Bone marrow (tissue), 2 donors: ENCODE measurements at places on chromosomes 11 and 22.

DNA sequence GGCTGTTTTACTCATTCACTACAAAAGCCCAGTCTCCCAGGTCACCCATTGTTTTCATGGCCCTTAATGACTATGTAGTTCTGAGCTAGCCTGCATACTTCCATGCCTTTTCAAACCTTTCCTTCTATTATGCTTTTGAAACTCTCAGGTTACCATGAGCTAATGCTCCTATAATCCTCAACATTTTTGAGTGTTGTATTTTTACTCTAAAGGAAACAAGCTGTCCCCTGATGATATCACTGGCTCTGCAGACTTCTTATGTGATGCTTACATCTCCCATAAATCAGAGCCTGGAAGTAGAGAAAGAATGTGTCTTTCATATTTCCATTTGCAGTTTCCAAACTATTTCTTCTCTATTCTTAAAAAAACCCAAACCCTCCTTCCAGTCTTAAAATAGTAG, 159.0 kb upstream of the RAG2 start:
- no peak for DNase-seq

- DNase-seq: peak; percentile 37
Measured at GRCh38 chr11:14499178-14499559, 442 bp downstream of the COPB1 start.

GRCh38 chr11:2092956-2093412, 46.2 kb downstream of the IGF2 start:
- DNase-seq: no peak

DNA sequence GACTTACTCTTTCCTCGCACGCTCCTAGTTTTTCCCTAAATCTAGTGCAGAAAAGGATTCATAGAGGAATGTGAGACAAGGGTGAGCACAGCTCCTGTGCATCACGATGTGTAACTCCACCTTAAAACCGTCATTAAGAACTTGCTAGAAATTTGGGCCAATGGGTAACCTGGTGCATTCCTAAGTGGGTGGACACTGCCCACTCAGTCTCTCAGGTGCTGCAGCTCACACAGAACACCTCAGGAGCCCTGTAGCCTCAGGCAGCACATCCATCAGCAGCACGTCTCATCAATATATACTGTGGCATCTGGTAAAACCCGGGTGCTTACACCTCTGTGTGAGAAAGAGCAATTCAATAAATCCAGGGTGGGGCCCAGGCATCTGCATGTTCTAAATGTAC, 12.4 kb downstream of the POU2AF3 start:
- no peak for DNase-seq

GRCh38 chr22:30857791-30858190, 110.8 kb downstream of the MORC2 start:
- no peak for DNase-seq

GRCh38 chr11:1784761-1785650, 21.3 kb upstream of the CTSD start:
- DNase-seq: no peak

DNA sequence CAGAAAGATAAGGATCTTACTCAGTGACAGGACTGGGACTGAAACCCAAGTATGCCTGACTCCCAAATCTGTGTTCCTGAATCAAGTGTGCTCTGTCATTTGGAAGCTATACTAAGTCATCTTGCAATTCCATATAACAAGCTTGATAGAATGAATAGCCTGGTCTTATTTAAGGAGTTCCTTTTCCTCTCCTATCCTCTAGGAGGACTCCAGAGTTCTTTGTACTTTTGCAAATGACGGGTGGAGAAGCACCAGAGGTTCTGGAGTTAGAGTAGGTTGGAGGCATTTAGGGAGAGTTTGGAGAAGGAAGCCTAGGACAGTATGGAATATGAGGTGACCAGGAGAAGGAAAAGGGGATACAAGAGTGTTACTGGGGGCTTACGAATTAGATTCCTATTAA, 92.9 kb upstream of the RCN1 start:
- DNase-seq: no peak

DNA sequence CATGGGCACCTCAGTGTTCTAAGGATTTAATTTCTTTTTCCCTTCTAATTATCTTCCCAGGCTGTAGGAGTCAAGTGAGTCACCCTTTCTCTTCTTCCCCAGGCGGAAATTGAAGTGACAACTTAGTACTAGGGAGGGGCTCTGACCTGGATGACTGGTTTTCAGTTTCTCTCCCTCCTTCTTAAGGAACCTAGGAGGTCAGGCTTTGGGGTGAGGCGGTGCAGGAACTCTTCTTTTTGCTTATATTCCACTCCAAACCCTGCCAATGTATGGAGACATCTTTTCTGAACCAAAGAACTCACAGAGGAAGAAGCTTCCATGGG, 12.6 kb downstream of the ZDHHC5 start:
- DNase-seq: no peak

DNA sequence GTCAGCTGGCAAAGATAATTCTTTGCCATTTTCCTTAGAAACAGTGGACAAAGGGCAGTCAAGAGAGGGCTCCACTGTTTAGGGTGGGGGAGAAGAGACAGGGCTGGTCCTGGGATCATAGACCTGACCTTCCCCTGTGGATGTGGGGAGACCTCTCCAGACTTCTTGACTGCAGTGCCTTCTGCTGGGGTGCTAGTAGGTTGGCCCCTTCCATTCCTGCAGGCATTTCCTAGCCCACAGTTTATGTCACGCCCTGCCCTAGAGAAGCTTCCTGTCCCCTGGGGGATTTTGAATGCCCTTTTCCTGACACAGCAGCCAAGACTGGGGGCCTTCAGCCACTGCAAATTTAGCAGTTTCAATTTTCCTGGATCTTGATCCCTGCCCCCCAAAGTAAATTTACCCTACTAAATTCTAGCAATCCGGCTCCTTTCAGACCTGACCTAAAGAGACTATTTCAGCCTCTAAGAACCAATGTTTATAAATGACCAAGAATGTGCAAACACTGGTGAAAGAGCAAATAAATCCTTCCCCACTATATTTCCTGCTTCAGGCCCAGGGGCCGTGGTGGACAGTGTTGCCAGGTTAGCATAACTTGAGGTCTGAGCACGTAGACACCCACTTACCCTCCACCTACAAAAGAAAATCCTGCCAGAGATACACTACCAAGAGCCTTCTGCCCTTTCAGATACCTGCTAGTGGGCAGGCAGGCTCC, 58.4 kb downstream of the PPFIBP2 start:
- no peak for DNase-seq

GRCh38 chr11:10305964-10306918, 1.4 kb downstream of the ADM start:
- DNase-seq: no peak

DNA sequence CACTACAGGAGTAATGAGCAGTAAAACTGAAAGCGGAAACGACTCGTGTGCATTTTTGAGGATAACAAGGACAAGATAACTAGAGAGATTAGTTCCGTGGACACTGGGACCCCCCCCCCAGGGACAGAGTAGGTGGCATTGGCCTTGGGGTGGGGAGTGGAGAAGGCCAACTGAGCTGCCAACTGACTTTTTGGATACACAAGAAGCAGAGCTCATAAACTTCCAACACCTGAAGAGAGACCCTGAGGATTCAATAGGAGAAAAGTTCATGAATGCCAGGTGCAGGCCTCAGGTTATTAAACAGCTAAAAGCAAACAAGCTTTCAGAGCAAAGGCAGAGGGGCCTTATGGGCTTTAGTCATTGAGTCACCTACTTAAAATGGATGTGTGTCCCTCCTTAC, 17.6 kb upstream of the PRSS23 start:
- no peak for DNase-seq

- no peak for DNase-seq
Measured at GRCh38 chr22:40108396-40108795, 69.3 kb upstream of the TNRC6B start.

DNA sequence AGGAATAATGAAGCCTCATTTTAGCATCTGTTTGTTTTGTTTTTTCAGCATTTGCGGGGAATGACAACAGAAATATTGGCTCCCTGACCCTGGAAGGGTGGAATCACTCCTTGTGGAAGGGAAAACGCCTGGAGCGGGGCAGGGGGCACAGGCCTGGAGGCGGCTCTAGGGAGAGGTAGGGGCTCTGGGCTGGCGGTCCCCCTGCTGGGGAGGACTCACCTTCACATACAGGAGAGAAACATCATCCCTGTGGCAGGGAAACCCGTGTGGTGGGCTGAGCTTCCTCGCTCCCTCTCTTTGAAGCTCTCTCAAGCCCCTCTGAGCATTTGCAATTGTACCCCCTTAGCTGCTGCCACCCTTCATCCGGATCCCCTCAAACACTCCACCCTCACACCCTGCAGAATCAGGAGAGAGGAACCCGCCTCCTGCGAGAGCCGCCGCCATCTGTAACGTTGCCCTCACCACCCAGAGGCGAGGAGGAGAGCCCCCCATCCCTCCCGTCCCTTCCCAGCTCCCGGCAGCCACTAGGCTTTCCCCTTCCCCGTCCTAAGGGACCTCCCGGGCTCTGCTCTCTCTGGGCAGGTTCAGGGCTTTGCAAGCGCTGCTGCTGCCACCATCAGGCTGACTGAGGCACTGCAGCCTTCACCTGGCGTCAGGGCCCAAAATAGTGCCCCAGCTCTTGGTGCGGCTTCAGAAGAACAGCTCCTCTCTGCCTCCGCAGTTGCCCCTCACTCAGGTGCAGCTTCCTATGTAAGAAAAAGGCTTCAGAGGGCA, 10.4 kb downstream of the KIRREL3 start:
- DNase-seq: peak; percentile 7

DNA sequence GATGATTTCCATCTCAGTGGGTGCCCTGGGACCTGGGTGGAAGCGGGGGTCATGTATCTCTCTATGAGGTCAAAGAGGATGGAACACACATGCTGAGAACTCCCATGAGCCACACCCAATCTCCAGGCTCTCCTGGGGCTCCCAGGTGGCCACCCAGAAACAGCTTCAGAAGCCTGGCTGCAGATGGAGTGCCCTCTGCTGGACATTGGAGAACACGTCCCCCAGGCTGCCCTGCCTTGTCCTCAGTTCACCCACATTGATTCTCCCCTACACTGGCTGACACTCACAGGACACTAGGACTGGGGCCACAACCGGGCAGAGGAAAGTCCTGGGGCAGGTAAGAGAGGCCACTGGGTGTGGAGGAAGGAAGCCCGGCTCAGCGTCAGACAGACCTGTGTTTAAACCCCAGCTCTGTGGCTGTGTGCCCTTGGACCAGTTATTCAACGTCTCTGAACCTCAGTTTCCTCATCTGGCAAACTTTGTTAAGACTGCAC, 4.5 kb upstream of the NOL12 start:
- DNase-seq: peak; percentile 39

GRCh38 chr11:88280673-88281316, 56.7 kb downstream of the CTSC start:
- DNase-seq: no peak

- DNase-seq: no peak
Measured at GRCh38 chr11:61042537-61042936, 59.8 kb upstream of the CD5 start.

GRCh38 chr11:12397931-12398334, 20.6 kb downstream of the PARVA start:
- DNase-seq: no peak

DNA sequence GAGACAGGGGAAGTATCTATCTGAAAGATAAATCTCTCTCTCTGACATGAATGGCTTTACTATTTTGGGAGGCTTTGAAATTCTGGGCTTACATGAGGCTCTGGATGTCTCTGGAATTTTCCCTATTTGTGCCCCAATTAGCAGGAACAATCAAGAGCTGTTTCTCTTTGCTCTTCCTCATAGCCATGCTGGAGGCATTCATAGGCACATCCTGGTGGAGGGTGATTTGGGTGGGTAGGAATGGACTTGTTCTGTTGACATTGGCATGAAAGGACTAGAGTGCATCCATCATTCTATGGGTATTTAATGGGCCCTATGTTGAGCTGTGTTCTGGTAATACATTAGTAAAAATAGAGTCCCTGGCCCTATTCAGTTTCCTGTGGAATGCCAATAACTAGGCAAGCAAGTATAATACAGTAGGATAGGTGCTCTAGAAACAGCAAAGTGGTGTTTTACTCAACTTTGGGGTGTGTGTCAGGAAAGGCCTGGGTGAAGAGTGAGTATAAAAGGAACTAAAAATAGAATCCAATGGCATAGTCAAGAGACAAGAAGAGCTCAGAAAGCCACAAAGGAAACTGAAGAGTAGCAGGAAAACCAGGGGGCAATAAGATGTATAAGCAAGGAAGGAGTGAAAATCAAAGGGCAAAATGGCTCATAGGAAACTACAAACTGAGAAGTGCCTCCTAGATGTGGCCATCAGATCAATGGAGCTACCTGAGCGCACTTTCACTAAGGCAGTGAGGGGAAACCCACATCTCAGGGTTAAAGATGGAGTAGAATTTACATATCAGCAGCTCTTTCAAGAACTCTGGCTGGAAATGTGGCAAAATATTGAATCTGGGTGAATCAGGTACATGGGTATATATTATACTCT, 45.0 kb downstream of the CWC15 start:
- DNase-seq: no peak

DNA sequence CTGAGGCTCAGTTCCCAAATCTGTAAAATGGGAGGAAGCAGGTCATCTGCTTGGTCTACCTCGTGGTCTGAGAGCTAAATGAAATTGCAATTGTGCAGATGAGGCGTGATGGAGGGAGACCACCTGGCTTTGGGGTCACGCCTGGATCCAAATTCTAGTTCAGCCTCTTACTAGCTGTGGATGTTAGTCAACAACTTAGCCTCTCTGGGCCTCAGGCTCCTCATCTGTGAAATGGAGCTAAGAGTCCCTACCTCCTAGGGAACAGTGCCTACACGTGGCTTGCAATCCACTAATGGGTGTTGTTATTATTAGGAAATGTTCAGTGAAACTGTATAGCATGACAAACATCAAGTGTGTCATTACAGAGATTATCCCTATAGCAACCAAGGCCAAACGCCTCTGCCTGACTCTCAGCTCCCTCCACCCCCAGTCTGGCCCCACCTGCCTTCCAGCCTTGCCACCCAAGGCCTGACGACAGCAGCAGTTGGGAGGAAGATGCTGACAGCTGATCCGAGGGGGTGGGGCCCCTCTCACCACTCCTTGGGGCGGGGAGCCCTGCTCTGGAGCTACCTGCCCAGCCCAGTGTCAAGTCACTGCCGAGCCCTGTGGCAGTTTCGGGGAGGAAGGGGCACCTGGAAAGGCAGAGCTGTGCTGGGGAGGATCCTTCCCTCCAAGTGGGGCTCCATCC, 1.7 kb upstream of the RHOD start:
- no peak for DNase-seq

GRCh38 chr11:68825571-68825970, 16.1 kb downstream of the CPT1A start:
- peak; percentile 88 for DNase-seq

DNA sequence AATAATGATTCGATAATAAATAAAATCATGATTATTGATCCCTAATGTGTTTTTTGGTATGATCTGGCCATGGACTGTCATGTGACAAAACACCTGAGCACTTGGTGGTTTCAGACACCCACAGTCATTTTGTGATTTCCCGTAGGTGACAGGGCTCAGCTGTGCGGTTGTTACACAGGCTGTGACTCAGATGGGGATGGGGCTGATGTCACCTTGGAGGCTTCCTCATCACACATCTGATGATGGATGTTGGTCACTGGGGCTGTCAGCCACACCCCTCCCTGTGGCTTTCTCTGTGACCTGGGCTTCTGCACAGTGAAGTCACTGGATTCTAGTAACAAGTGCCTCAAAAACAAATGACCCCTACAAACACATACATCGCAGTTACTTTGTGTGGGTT, 995.1 kb downstream of the BRD1 start:
- no peak for DNase-seq
